ENCODE measurements at places on chromosomes 2 and 18.

- no peaks in the 10 kb centered on the region for H3K36me3 ChIP-seq
- H3K27me3 ChIP-seq, result no peaks in the 10 kb centered on the region
- no peak overlapping the region for H3K4me3 ChIP-seq
- no peak overlapping the region for H3K27ac ChIP-seq
Measured at GRCh38 chr2:216956820-216957493, 97.1 kb upstream of the TNP1 start.

DNA sequence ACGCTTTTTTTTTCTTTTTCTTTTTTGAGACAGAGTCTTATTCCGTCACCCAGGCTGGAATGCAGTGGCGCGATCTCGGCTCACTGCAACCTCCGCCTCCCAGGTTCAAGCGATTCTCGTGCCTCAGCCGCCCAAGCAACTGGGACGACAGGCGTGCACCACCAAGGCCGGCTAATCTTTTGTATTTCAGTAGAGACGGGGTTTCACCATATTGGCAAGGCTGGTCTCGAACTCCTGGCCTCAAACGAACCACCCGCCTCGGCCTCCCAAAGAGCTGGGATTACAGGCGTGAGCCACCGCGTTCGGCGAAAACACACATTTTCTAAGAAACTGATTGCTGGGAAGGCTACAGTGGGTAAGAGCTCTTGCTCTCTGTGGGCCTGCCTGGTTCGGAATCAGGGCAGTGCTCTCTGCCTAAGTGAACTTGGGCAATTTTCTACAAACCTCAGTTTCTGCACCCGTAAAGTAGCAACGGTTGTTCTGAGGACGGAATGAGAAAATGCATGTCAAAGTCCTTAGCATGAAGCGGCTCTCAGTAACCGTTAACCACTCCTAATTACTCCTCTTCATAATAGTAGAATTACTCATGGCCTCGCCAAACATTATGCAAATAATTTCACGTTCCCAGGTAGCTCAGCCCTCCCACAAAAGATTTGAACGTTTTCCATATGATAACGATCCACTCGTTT lies 1.0 kb upstream of the PMAIP1 start:
- H3K4me1 ChIP-seq, result peaks cover 12% of the 10 kb centered on the region
- peak overlapping the region; percentile 67 for H3K4me3 ChIP-seq
- H3K27me3 ChIP-seq, result no peaks in the 10 kb centered on the region
- H3K36me3 ChIP-seq, result peaks cover 2% of the 10 kb centered on the region
- DNase-seq, result no peak

GRCh38 chr18:79486356-79487182 lies 90.8 kb downstream of the NFATC1 start:
- no peaks in the 10 kb centered on the region for H3K27me3 ChIP-seq
- H3K36me3 ChIP-seq, result no peaks in the 10 kb centered on the region
- H3K4me3 ChIP-seq, result no peak overlapping the region
- H3K27ac ChIP-seq, result no peak overlapping the region
- H3K4me1 ChIP-seq, result peaks cover 12% of the 10 kb centered on the region
- no peak for DNase-seq

GRCh38 chr2:199955007-199955338 lies 318 bp downstream of the TYW5 start:
- peak overlapping the region; percentile 77 for H3K4me3 ChIP-seq
- peaks cover 5% of the 10 kb centered on the region for H3K4me1 ChIP-seq
- no peak for DNase-seq
- H3K36me3 ChIP-seq, result peaks cover 20% of the 10 kb centered on the region

- no peak overlapping the region for H3K27ac ChIP-seq
- H3K36me3 ChIP-seq, result peaks cover 4% of the 10 kb centered on the region
- no peaks in the 10 kb centered on the region for H3K4me1 ChIP-seq
- no peak for DNase-seq
Measured at GRCh38 chr2:218508299-218508698, 59.9 kb downstream of the USP37 start.

- no peak for DNase-seq
- H3K4me1 ChIP-seq, result no peaks in the 10 kb centered on the region
- no peaks in the 10 kb centered on the region for H3K27me3 ChIP-seq
- no peak overlapping the region for H3K27ac ChIP-seq
- H3K4me3 ChIP-seq, result no peak overlapping the region
- no peaks in the 10 kb centered on the region for H3K36me3 ChIP-seq
Measured at GRCh38 chr2:221614274-221614673, 42.2 kb upstream of the EPHA4 start.

DNA sequence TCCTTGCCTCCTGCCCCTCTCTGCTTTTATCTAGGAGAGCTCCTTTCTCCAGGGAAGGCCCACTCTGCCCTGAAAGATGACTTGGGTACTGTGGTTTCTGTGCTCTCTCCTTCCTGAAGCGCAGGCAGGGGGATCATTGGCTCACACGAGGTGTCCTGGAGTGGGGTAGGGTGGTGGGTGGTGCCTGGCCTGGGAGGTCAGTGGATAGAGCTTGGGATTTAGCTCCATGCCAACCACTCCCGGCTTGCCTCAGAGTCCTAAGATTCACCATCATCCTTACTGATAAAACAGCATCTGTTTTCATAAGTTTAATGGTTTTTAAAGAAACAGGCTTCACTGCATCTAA lies 63.1 kb downstream of the CIB4 start:
- DNase-seq, result no peak
- H3K4me3 ChIP-seq, result no peak overlapping the region
- no peaks in the 10 kb centered on the region for H3K36me3 ChIP-seq

- no peak for DNase-seq
- H3K27me3 ChIP-seq, result no peaks in the 10 kb centered on the region
- no peaks in the 10 kb centered on the region for H3K36me3 ChIP-seq
Measured at GRCh38 chr2:10285556-10286198, 17.0 kb upstream of the HPCAL1 start.

DNA sequence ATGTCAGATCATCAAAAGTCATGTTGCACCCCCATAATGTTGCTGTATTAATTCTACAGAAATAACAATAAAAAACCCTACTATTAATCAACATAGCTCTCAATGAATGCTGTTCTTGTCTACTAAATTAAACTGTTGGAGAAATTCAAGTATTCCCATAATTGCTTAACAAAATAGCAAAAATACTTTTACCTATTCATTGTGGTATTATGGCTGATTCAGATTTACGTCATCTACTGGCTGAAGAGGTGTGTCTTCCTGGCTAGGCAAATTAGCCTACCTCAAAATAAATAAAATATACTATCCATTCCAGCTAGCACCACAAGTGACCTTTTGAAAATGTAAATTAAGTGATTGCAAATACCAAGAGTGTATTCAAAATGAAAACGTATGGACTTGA lies 249.4 kb downstream of the MEIS1 start:
- DNase-seq, result no peak
- H3K27me3 ChIP-seq, result no peaks in the 10 kb centered on the region
- no peaks in the 10 kb centered on the region for H3K36me3 ChIP-seq
- no peak overlapping the region for H3K27ac ChIP-seq

All from Panc1 (cell line).